NCI-H524 treated with DMSO at 0.1 percent for 48 hours (cell line): ENCODE measurements at places on chromosomes 16 and 17.

DNA sequence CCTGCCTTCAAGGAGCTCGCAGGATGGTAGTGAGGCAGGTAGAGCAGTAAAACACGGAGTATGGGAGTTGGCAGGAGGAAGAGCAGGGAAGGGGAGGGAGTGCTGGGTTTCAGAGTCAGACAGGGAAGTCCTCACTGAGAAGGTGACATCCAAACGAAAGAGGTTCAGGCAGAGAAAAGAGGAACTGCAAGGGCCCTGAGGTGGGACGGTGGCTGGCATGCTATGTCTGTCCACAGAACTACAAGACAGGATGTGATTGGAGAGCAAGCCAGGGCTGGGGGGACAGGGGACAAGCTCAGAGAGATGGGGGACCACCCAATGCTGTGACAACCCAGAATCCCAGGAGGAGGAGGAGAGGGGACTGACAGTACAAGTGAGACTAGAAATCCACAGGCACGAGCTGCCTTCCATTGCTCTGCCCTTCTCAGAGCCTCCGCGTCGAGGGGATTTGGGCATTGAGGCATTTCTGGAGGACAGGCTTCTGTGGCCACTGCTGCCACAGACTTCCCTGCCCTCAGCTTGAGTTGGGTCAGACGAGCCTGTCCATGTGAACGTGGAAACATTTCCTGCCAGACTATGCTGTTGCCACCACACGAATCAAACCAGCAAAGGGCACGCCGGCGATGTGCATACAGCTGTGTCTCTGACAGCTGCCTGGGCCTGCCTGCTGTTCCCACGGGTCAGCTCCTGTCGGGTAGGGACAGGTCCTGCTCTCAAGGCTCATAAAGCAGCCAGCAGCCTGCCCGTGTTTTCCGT lies 100.1 kb downstream of the RAB11FIP4 start:
- no peak for DNase-seq

- DNase-seq: no peak
Measured at GRCh38 chr17:5694551-5694950, 110.2 kb upstream of the NLRP1 start.

- DNase-seq: peak; percentile 74
Measured at GRCh38 chr17:37506678-37507077, 17.0 kb downstream of the DUSP14 start.

DNA sequence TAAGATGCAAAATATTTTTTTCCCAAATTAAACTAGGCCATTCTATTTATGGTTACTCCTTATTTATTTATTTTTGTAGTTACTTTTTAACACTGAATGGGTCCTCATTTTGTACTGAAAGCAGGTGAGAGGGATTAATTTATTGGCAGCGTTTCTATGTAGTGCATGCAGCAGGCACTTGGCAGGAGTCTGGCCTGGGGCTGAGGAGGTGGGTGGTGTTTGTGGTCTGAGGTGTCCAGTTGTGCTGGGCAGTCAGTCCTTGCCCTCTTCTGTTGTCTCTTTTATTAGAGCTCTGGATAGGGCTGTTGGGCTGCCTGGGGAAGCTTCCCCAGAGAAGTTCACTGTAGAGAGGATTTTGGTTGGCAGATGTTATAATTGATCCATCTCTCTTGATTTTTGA lies 12.7 kb downstream of the SEC14L1 start:
- DNase-seq: no peak

DNA sequence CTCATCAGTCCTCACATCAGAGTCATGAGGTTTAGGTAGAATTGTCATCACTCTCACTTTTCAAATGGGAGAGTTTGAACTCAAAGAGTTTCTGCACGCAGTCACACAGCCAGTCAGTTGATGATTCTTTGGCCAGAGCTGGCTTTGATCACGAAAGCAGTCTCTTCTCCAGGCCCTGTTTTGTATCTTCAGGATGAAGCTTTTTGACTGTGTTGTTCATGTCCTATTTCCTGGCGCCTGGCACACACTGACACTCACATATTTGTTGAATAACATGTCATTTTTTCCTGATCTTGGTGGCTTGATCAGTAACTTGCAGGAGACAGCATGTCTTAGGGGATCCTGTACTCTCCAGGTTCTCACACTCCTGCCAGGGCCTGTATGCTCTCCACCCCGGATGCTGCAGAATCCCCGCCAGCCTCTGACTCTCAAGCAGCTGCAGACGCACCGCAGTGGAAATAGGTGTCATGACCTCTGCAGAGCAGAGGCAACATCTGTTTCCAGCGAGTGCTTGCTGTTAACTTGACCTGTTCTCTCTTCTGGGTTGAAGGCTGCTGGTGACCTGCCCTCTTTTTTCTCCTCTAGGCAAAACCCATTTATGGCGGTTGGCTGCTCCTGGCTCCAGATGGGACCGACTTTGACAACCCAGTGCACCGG lies 33.0 kb downstream of the MPRIP start:
- DNase-seq: no peak

DNA sequence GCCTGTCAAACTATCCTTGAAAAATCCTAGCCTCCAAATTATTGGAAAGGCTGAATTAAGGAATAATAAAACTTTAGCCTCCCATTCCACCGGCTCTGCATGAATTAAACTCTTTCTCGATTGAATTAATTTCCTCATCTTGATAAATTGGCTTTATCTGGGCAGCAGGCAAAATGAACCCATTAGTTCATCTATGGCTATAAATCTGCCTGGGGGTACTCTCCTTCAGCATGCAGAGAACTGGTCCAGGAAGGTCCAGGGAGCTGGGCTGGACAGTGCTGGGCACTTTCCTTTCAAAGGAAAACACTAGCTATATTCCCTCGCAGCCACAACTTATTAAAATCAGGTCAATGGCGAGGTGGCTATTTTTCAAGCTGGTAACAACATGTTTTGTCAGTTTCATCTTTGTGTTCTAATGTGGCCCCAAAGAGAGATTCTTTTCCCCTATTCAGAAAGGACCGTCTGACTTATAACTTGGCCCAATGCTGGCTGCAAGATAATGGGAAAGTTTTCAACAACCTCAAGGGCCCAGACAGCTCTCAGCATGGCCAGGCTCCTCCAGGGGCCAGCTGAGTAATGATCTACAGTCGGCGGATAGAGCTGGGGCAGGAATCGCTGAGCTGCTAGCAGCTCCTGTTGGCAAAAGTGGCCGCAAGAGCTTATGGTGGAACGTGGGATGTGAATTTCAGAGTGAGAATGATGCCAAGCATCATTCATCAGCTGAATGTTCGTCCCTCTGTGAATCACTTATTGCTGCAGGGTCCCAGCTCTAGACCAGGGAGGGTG lies 326.9 kb downstream of the SLC39A11 start:
- no peak for DNase-seq

GRCh38 chr17:61524319-61524718 lies 66.7 kb downstream of the NACA2 start:
- no peak for DNase-seq

DNA sequence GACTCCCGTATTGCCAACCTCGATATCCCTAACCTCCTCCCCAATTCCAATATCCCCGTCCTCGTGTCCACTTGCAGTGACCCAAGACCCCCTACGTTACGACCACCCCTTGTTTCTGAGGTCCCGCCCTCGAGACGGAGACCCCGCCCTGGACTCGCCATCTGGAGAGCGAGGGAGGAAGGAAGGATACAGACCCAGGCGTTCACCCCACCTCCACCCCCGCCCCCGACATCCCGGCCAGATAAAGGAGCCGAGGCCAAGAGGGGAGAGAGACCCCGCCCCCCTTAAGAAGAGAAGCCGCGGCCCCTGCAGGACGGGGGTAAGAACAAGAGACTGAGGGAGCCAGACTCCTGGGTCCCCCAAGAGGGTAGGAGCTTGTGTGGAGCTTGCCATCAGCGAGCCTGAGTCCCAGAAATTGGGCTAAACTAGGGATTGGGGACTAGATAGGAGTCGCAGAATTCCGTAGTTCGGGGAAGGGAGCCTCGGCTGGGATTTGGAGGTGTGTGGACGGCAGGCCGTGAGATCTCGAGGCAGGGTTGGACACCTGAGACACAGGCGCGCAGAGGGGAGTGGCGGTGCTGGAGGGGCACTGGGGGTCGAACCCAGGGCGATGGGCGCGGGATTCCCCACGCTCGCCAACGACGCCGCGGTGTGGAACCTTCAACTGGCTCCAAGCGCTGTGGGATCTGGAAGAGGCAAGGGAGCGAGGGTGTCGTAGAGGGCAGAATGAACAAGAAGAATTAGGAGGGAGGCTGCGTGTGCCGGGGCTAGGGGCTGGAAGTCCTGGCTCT lies at the start of gene BCL6B:
Gene BCL6B (plus strand): TSS at position 270 of the 791 bp plus-strand sequence. CDS start 622 bp downstream, outside the sequence.
- DNase-seq: no peak
